ENCODE measurements at places on chromosomes 3 and 15. TPM values are rescaled to one million over a fixed set of nuclear protein-coding genes. Genes with fewer than 3 reads are reported as not detected.

GASK1A gene
- total RNA-seq = 11.1 TPM

OCA2 gene
- total RNA-seq = 0.69 TPM

DNA sequence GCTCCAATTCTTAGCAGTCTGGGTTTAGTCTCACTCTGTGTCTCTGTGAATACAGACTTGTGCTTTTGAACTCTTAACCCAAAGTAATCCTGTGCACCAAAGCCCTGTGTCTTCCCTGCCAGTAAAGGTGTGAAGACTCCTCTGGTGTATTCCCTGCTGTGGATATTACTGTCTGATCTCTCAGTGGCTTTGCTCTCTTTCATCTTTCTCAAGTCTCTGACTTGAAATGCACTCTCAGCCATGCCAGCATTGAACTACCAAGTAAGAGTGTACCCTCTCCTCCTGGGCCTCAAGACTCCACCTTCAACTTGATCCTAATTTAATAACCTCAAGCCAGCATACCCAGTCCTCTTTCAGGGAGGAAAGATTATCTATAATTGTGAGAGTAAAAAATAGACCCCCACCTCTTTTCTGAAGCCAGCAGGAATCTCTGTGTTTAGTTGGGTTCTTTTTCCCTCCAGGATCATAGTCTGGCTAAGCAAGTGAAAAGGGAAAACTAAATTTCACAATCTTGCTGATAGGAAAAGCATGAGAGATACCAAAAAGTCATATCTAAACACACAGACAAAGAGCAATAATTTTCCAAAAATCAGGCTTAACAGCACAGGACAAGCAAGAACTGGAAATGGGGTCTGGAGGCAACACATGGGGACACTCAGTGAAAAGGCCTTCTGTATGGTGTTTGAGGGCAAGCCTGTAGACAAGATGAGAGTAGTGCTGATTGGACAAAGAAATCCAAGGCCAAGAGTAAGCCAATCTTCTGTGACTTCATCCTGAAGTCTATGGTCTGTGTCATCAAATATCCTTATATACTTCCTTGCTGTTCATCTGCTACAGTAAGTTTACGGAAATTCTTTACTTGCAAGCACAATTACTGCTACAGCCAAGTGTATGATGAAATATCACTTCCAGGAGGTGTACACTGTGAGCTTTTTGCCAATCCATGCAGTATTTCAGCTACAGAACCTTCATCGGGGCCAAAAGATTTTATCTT lies 296.1 kb upstream of the TGFBR2 start:
- no peak overlapping the region for H3K27ac ChIP-seq
- no peaks in the 10 kb centered on the region for H3K36me3 ChIP-seq
- H3K4me1 ChIP-seq = no peaks in the 10 kb centered on the region
- no peak for DNase-seq

- no peaks in the 10 kb centered on the region for H3K36me3 ChIP-seq
- no peak overlapping the region for H3K4me3 ChIP-seq
- DNase-seq = no peak
- no peaks in the 10 kb centered on the region for H3K27me3 ChIP-seq
- no peak overlapping the region for H3K27ac ChIP-seq
- no peaks in the 10 kb centered on the region for H3K4me1 ChIP-seq
These were observed 216.8 kb upstream of the RBMS3 start for GRCh38 chr3:29064085-29064484.

DNA sequence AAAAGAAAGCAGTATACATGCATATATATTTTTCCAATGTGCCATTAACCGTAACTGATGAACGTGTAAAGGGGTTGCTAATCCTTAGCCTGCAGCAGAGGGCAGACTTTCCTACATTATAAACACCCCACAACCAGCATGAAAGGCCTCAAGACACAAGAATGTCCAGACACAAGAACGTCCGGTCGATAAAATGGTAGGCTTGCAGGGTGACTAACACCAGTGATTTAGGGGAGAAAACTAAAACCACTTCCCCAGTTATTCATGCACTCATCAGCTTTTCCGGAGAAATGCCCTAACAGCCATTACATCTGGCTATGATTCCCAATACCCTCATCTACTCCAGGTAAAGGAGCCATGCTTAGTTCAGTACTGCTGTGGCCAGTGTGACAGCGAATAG lies 57.4 kb downstream of the LRTM1 start:
- H3K27ac ChIP-seq = no peak overlapping the region
- no peaks in the 10 kb centered on the region for H3K4me1 ChIP-seq
